ENCODE measurements at places on chromosomes 7 and 10.

- DNase-seq, result no peak
Measured at GRCh38 chr7:135979471-135980011, 2.4 kb upstream of the MTPN start.

DNA sequence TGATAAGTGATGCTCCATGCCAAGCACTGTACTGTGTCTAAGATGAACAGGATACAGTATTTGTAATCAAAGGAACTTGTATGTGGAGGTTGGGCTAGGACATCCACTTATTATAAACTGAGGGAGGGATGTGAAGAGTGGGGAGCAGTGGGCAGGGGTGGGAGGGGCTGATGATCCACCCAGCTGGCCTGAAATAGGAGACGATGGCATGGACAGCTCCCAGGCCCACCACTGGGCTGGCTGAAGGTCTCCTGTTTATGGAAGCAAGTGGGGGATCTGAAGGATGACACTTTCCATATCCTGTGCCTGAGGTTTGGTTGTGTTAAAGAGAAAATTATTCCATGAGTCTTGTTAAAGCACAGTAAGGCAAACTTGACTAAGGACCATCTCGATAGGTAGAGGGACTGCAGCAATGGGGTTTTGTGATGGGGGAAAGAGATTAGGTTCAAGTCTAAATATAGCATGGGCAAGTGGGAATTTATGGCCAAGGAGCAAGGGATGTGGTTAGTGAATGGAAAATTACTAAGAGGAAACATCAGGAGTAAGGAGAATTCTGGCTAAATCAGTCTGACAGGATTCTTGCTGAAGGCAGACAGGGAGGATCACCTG, 124.6 kb downstream of the CCNY start:
- no peak for DNase-seq

DNA sequence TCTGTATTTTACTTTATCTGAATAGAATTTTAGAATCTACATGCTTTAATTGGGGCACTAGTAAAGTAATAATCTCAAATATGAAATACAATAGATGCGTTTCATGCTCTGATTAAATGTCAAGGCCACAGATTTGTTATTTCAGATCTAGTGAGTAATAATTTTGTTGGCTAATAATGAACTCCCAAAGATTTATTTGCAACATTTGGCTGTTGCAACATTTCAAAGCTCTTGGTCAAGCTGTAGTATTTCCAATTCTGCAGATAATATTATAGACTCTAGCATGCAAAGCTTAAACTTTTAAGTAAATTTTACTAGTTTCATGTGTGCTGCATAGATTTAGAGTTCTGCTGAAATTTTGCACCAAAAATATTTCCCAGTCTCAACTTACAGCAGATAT, 16.7 kb downstream of the LRRN3 start:
- DNase-seq, result no peak

- no peak for DNase-seq
Measured at GRCh38 chr7:125278318-125278717, 348.7 kb upstream of the POT1 start.

DNA sequence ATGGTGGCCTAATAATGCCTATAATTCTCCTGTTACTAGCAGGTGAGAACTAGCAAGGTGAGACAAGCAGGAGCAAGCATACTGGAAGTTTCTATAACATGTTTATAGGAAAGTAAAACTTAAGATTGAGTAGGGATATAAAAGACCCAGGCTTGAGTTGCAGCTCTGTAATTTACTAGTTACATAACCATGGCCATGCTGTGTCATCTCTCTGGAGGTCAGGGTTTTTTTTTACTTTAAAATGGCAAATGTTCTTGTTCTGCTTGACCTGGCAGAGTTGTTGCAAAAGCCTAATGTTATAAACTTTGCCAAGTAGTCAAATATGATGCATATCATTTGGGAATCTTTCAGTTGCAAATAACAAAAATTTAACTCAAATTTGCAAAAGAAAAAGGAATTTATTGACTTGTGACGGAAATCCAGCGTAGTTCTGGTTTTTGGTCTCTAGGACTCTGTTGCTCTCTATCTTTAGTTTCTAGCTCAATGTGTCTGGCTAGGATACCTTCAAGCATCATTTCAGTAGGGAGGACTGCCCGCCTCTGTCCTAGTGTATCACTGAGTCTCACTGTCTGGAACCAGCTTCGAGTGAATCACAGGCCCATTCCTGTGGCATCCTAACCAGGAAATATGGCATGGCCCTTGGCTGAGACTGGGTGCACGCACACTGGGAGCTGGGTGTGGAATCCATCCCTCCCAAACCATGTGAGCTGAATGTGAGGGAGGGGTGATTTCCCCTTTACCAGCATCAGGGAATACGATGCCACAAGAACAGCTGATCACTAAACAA, 67.9 kb downstream of the ADAM22 start:
- DNase-seq, result no peak

DNA sequence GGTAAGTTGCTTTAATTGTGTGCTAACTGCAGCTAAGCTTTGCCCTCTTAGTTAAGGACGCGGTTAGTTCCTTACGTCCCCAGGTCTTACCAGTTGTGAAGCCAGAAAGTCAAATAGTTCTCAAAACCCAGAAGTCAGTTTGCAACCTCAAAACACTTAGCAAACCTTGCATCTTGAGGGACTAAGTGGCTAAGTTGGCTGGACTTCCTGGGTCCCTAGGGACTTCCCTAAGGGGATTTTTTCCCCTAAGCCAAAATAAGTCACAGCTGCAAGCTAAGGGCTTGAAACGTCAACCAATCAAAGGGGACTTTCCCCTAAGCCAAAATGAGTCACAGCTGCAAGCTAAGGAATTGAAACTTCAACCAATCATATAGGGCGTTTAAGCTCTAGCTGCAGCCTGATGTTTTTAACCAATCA, 36.2 kb upstream of the HECW1 start:
- DNase-seq, result peak; percentile 11

- DNase-seq, result no peak
Measured at GRCh38 chr7:133704453-133704852, 422.7 kb upstream of the LRGUK start.

DNA sequence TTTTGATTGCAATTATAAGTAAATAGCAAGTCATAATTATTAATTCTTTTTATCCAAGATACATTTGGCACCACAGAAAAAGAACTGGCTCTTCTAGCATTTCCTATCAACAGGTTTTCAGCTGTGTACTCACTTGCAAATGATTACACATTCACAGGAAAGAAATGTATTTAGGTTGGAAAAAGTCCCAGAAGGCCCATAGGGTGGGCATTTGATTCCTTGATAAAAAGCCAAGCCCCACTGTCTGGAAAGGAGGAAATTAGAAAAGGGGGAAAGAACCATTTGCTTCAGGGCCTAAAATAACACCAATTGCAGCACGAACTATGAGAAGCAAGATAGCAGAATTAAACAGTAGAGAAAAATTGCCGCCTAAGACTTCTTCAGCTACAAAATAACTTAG, 80.8 kb upstream of the COL1A2 start:
- DNase-seq, result no peak

DNA sequence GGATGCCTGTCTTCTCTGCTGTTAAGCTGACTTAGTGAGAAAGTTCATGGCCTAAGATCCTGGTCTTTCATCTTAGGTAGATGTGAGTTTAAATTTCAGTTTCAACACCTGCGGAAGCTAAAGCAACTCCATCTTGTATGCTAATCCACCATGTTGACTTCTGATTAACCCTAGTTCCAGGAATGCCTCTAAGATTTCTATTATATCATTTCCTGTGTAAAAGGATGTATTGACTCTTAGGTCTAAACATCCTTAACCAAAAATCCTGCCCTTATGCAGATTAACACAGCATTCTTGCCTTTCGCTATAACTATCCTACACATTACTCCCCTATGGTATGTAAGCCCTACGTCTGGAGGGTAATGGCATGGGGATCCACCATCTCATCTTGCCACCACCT, 94.4 kb upstream of the CCDC6 start:
- no peak for DNase-seq

- DNase-seq, result no peak
Measured at GRCh38 chr10:114719311-114719710, 61.2 kb upstream of the ABLIM1 start.

DNA sequence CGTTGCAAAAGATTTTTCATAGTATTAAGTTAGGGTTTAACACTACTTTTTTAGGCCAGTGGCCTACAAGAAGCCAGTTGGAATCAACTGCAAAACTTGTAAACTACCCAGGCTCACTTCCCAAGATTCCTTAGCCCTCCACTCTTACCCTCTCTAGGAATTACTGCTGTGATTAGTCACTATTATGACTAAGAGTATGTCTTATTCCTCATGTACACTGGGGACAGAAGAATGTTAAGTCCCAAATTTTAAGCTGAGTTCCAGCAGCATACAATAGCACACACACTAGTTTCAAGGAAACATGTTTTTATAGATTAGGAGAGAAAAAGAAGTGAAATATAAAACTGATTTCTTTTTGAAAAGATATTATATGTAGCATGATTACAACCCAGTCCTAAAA, 42.8 kb downstream of the FBXL13 start:
- DNase-seq, result no peak

GRCh38 chr7:143305423-143306070, 10.4 kb upstream of the CLCN1 start:
- no peak for DNase-seq

DNA sequence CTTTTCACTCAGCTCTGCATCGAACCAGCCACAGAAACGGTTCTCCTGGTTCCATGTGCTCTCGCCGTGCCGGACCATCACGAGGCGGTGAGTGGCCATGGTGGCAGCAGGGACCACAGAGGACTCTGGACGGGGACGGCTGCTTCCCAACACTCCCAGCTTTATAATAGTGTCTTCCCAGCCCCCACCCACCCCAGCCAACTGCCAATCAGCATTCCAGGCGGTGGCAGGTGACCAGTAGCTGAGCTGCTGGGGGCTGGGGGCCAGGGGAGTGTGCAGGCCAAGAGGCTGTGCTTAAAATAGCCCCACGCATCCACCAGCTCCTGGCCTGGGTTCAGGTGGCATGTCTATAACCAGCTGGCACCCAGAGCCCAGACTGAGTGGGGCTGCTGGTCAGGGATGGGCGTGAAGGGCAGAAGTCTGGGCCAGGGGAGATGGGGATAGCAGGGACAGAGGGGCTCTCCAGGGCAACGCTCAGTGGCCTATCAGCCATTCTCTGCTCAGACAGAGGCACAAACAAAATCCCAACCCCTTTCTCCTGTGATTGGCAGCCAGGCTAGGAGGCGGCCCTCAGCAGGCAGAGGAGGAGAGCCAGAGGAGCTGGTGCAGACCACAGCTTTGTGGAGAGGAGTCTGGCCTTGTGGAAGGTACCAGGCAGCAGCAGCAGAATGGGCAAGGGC, at the start of gene PGAM2:
Gene PGAM2, minus strand, starts transcription at position 137 of the 680 bp plus-strand sequence. Its CDS starts 38 bp downstream, at position 99.
- no peak for DNase-seq

- DNase-seq, result no peak
Measured at GRCh38 chr10:35218339-35218955, 91.8 kb downstream of the CREM start.

DNA sequence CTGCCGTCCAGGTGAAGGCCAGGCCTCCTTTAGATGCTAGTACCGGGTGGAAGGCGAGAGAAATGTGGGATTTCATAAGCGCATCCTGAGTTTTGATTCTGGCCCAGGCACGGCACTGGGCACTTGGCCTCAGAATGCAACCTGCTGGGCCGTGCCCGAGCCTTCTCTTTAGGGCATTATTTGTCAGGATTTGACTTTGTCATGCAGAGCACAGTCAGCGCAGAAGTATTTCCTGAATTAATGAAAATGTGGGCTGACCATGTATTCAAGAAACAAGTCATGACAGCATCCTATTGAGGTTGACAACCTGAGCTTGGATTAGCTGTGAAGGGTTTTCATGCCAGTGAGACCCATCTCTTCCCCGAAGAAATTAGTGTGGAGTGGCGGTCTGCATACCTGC, 34.4 kb downstream of the RCC1L start:
- DNase-seq, result no peak

GRCh38 chr7:108017776-108018151, 14.8 kb upstream of the LAMB1 start:
- DNase-seq, result no peak

- DNase-seq, result no peak
Measured at GRCh38 chr10:103499881-103500280, 6.4 kb downstream of the NEURL1 start.

GRCh38 chr10:42475168-42476098, 162.9 kb downstream of the ZNF33B start:
- no peak for DNase-seq

GRCh38 chr7:134684165-134684564, 37.5 kb downstream of the BPGM start:
- DNase-seq, result no peak

DNA sequence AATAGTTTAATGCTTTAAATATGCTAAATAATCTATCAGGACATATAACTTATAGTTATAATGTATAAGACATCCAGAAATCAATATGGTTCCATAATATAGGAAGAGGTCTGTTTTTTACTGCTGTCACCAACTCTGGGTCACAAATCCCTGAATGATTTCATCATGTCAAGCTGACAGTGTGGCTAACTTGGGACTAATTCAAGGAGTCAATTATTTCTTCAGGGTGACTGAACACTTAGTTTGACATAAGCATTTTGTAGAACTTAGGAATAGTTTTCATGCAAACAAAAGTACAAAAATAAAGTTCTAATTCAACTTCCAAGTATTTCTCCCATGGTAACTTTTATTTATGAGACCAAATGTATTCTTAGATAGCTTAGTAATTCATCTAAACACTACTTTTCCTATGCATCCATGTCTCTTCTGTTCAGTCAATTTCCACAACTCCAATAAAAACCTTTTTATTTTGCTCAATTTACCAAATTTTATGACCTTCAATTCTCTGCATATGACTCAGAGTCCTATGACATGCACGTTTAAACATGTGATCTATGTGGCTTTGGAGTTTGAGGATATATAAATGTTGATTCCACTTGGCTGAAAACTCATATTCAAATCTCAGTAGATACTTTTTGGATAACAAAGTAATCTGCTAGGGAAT, 40.3 kb upstream of the GNAT3 start:
- DNase-seq, result no peak

DNA sequence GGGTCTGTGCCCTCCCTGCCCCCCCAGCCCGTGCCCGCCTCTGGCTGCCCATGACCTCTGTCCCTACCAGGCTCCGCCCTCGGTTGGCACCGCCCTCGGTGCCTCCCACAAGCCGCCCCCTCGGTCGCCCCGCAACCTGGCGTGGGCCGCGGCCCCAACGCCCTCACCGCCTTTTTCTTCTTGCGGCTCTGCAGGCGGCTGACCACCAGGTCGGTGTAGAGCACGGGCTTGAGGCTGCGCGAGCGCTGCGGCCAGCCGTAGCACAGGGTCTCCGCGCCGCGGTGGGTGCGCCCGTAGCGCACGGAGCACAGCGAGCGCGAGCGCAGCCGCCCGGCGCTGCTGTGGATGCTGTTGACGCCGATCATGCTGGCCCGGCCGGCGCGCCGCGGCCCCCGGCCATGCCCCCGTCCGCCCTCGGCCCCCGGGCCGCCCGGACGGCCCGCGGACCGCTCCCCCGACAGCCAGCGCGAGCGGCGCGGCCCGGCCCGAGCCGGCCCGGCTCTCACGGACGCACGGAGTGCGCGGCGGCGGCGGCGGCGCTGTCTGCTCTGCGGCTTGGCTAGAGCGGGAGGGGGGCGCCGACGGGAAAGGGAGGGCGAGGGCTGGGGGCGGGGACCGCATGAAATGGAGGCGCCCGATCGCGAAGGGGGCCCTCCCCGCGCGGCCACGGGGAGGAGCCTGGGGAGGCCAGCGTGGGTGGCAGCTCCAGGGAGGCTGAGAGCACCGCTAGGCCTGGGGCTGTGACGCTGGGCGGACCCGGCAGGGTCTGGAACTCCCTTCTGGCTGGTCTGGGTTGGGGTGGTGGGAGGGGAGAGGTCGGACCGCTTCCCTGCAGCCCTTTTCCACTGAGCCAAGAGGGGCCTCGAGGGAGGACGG, 9.6 kb downstream of the PSD start:
- no peak for DNase-seq

- no peak for DNase-seq
Measured at GRCh38 chr10:104416851-104417250, 63.2 kb downstream of the CFAP58 start.

GRCh38 chr10:130708465-130709070, 572.4 kb downstream of the GLRX3 start:
- no peak for DNase-seq
